Naive B cell (primary cell): ENCODE measurements at places on chromosomes 7 and 10. TPM values are rescaled to one million over a fixed set of nuclear protein-coding genes. Genes with fewer than 3 reads are reported as not detected.

GRM3 gene
- not detected for polyA plus RNA-seq

KBTBD2 gene
- polyA plus RNA-seq, result 112 TPM

MYO1G gene
- polyA plus RNA-seq, result 151 TPM

DOCK4 gene
- not detected for polyA plus RNA-seq

TMEM229A gene
- polyA plus RNA-seq, result not detected

DLX5 gene
- not detected for polyA plus RNA-seq

BICC1 gene
- polyA plus RNA-seq, result not detected

GHRHR gene
- not detected for polyA plus RNA-seq

POLR2J3 gene
- polyA plus RNA-seq, result 64.7 TPM

ADRA2A gene
- not detected for polyA plus RNA-seq

CPED1 gene
- 1.2 TPM for polyA plus RNA-seq

CISD1 gene
- 33.1 TPM for polyA plus RNA-seq

CTTNBP2 gene
- polyA plus RNA-seq, result not detected

GNAT3 gene
- polyA plus RNA-seq, result not detected

CYP2C19 gene
- polyA plus RNA-seq, result not detected
